ENCODE measurements at places on chromosomes 11 and 22. TPM values are rescaled to one million over a fixed set of nuclear protein-coding genes. Genes with fewer than 3 reads are reported as not detected.

GRCh38 chr11:78533399-78533798 lies 41.3 kb downstream of the NARS2 start:
- no peaks in the 10 kb centered on the region for H3K4me1 ChIP-seq
- H3K36me3 ChIP-seq = no peaks in the 10 kb centered on the region
- H3K27me3 ChIP-seq = no peaks in the 10 kb centered on the region
- DNase-seq = no peak
- no peak overlapping the region for H3K4me3 ChIP-seq

GRCh38 chr11:99238401-99238800 lies 217.7 kb downstream of the CNTN5 start:
- H3K27ac ChIP-seq = no peak overlapping the region
- no peaks in the 10 kb centered on the region for H3K4me1 ChIP-seq
- H3K4me3 ChIP-seq = no peak overlapping the region
- no peaks in the 10 kb centered on the region for H3K36me3 ChIP-seq
- DNase-seq = no peak
- H3K27me3 ChIP-seq = no peaks in the 10 kb centered on the region

The MEI1 gene
- total RNA-seq = 0.76 TPM

DNA sequence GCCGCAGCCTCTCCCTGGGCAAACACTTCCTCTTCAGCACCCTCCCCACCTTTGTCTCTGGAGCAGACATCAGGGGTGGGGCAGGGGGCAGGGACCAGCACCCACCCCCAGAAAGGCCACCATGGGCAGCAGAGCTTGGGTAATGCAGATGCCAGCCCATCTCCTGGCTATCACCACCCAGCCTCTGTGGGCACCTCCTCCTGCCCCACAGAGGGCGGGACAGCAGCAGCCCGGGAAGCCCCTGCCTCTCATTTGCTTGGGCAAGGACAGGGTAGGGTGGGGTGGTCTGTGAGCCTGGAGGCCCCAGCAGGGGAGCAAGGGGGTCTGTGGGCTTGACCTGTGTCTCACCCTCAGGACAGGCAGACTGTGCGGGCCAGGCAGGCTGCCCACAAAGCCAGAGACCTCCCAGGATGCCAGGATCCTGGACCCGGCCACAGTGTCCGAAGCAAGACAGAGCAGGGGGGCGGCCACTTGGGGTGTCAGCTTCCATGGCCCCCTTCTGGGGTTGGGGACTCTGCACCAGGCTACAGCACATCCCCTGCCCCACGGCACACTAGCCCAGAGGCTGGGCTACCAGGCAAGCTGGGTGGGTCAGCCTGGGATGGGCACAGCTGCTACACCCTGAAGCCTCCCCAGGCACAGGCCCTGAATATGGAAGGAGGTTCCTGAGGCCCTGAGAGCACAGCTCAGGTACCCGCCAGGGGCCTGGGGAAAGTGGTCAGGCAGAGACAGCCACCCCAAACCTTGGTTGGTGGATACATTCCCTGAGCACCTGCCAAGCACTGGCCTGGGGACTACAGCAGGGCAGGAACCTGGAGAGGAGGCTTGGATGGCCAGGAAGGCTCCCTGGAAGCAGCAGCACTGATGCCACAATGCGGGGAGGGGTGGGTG lies 4.5 kb downstream of the RNH1 start:
- H3K4me1 ChIP-seq = peaks cover 24% of the 10 kb centered on the region
- H3K27me3 ChIP-seq = no peaks in the 10 kb centered on the region
- no peak for DNase-seq
- H3K27ac ChIP-seq = no peak overlapping the region
- H3K4me3 ChIP-seq = no peak overlapping the region

The TBX1 gene
- total RNA-seq = 30.2 TPM

DNA sequence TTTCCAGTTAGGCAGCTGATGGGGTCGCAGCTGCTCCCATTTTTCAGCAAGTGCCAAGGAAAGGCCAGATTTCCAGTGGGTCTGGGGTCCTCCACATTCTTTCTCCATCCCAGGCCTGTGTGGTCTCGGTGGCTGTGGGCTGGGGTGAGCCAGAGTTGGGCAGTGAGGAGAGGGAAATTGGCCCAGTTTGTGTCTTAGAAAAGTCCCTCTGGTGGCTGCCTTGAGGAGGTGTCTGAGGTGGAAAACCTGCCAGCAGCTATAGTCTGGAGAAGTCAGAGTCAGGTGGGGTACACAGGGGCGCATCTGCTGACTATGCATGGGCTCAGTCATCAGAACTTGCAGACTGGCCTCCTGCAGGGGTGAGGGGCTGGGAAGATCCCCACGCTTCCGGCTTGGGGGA lies 30.5 kb downstream of the MRGPRD start:
- H3K4me3 ChIP-seq = no peak overlapping the region
- no peak overlapping the region for H3K27ac ChIP-seq
- H3K4me1 ChIP-seq = peaks cover 5% of the 10 kb centered on the region

Measured in endothelial cell of umbilical vein (primary cell).